Renal cortex interstitium (tissue), 15 donors: ENCODE measurements at places on chromosomes 12 and 14. TPM values are rescaled to one million over a fixed set of nuclear protein-coding genes. Genes with fewer than 3 reads are reported as not detected.
A peak's percentile ranks its signal among the peaks of the same experiment; 100 is the strongest.

The VRTN gene
- not detected for polyA plus RNA-seq

The NTF3 gene
- 5.5 TPM for polyA plus RNA-seq

The SPIC gene
- not detected for polyA plus RNA-seq

The TPH2 gene
- 0.09 TPM for polyA plus RNA-seq

The CEBPE gene
- 0.16 TPM for polyA plus RNA-seq

The TCL1B gene
- 0.42 TPM for polyA plus RNA-seq

DNA sequence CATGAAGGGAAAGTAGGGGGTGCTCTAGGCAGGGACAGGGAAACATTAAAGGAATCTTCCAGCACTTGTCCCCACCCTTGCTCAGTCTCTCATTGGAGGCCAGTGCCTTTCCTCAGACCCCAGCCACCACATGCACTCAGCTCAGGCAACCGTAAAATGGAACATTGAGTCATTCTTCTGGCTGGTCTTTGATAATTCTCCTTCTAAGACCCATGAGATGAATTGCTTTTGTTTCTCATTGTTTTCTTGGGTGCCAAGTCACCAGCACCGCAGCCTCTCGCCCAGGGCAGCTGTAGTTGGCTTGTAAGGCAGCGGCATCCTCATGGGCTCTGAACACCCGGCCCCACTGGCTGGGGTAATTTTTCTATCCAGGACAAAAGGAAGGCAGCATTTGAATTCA lies 108.2 kb downstream of the PHETA1 start:
- DNase-seq: no peak

GRCh38 chr12:1497161-1497560 lies 97.2 kb downstream of the FBXL14 start:
- no peak for DNase-seq

DNA sequence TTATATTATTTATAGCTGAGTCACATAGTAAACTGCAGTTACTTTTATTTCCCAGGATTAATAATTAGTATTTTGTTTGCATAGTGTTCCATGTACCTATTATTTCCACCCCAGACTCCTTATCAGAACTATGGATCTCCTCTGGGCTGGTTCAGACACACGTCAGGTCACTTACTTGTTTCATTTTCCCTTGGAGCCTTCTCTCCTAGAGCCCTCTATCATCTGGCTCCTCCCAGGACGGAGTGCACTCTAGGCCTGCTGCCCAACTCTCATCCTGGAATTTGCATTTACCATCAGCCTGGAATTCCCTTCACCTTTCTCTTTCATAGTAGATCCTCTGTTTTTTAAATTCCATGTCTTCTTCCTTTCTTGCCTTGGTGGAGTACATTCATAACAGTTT lies 28.5 kb upstream of the GALNT16 start:
- no peak for DNase-seq

GRCh38 chr12:56775638-56776037 lies 12.5 kb downstream of the HSD17B6 start:
- DNase-seq: no peak

- no peak for DNase-seq
Observed at GRCh38 chr14:99422228-99423010, 58.2 kb downstream of the SETD3 start.

- DNase-seq: no peak
Observed at GRCh38 chr12:89210277-89210676, 142.0 kb downstream of the DUSP6 start.

DNA sequence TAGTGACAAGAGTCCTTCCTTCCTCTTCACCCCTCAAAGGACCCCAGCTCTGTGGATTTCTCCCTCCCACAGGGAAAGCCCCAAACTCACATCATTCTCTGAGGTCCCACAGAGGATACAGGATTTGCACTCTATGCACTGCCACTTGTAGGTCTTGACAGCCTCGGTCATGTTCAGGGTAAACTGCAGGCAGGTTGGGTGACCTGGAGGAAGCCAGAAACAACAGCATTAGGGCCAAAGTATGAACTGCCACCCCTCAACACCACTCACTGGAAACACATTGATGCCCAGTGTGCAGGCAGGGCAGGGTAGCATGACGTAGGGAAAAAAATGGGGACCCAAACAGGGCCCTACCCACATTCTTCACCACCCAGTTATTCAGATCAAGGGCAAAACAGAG lies 264.4 kb downstream of the DPF3 start:
- DNase-seq: no peak

DNA sequence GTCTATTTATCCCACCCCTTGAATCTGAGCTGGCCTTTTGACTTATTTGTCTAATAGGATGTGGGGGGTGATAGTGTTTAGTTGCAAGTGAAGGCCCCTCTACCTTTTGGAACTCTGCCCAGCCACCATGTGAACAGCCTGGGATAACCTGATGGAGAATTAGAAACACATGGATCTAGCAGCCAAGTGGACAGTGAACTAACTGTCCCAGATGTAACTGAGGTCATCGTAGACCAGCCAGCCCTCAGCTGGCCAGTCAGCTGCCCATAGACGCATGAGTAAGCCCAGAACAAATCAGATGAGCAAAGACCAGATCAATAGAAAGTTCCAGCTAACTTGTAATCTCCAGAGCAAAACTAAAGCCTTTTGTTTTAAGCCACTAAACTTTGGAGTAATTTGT lies 19.0 kb downstream of the KLRB1 start:
- peak; percentile 9 for DNase-seq

DNA sequence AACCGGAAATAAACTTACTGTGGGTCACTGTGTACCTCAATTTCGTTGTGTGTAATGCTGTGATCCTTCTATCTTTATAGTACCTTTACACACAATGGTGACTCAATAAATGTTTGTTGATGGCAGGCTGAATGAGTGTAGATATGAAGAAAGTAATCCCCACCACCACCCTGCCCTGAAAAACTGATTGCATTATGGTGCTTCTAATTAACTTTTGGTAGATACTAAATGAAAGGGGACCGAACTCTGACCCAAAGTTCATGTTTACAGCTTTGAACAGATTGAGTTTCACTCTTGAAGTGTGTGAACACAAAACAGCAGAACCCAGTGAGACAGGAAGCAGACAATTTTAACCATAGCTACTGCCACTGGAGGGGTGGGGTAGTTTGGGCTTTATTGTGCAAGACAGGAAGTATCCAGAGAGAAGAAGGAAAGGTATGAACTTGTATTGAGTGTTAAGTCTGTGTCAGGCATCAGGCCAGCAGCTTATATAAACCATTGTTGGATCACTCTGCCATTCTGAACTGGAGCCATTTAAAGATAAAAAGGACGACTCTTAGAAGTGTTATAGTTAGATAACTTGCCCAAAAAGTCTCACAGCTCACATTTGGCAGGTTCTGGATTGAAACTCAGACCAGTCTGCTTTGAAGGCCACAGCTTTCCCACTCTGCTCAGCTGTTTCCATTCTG lies 197.0 kb upstream of the AMIGO2 start:
- peak; percentile 1 for DNase-seq

DNA sequence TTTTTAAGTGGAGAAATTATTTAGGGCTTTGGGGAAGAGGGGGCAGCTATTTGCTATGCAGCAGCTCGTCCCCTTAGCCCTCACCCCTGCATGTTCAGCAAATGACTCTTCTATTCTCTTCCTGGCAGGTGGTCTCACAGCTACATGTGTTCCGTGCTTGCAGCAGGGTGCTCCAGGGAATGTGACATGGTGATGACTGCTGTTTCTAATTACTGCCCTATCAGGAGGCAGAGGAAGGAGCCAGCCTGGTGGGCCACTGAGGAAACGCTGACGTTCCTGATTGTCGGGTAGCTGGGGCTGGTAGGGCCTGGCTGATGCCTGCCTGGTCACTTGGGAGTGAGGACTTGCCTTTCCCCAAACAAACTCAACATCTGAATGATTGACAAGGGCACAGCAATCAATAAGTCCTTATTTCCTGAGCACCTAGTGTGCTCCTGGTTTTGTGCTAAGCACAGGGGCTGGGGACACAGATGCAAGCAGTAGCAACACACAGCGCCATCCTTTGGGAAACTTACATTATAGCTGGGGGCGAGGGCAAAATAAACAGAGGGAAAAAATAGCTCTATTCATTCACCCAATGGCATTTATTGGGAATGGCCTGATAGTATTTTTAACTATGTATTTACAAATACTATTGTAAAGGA lies 377.8 kb downstream of the FUT8 start:
- DNase-seq: no peak

DNA sequence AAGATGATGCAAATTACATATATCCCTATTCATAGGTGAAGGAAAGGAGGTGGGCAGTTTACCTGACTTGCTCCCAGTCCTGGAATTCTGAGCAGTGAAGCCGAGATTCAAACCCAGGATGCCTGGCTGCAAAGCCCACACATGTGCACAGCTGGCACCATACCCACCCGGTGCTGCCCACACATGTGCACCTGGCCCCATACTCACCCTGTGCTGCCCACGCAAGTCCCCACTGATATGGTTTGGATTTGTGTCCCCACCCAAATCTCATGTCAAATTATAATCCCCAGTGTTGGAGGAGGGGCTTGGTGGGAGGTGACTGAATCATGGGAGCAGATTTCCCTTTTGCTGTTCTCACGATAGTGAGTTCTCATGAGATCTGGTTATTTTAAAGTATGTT lies 179.2 kb upstream of the C14orf180 start:
- DNase-seq: no peak

GRCh38 chr12:38144601-38145436 lies 171.8 kb upstream of the ALG10B start:
- no peak for DNase-seq

DNA sequence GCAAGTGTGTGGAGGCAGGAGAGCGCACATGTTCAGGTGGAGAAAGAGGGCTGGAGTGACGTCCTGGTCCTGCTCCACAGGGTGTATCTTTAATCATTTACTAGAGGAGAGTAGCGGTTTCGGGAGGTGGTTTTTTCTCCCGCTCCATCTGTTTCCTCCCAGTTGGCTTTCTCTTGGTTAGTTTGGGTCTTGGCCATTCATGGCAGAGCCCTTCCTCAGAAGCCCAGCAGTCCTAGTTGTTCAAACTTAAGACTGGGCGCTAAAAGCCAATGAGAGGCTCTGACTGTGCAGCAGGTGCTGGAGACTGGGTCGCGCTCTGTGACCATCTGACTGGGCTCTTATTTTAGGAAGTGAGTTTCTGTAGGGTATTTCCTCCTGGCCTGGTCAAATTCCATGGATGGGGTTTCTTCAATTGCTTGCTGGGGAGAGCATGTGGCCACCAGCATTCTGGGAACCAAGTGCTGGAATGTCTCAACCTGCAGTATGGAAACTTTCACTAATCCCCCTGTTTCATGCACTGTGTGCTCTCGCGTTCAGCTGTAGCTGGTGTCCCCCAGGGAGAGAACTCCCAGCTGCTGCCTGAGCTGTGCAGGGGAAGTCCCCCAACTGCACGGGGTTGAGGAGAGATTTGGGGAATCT lies 27.4 kb upstream of the TSPAN9 start:
- DNase-seq: no peak

GRCh38 chr12:89414851-89415250 lies 62.5 kb upstream of the DUSP6 start:
- DNase-seq: no peak

DNA sequence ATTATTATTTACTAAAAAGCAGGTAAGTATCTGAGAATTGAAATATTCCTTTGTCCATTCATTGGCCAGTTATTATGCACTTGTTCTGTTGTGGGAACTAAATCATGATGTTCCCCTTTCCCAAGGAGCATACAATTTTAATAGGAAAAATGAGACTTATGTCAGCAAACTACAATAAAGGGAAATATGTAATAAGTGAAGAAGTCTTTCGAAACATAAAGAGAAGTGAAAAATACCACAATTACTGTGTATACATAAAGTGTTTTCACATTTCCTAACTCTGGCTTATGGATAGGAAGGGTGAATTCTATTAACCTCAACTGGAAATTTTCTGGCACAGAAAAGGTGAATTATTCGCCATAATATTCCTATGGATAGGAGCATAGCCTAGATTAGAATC lies 78.4 kb upstream of the DNM1L start:
- no peak for DNase-seq

GRCh38 chr14:60249321-60250256 lies 568 bp downstream of the PPM1A start:
- peak; percentile 71 for DNase-seq

DNA sequence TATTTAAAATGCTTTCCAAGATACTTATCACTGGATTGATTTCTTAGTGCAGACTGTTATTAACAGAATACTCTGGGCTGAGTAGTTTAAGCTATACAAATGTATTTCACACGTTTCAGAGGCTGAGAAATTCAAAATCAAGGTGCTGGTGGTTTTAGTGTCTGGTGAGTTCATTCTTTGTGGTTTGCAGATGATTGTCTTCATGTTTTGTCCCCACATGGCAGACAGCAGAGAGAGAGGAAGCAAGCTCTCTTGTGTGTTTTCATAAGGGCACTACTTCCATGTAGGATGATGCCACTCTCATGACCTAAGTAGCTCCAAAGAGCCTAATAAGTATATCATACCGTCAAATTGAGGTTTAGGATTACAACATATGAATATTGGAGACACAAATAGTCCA lies 1348.9 kb upstream of the FLRT2 start:
- DNase-seq: no peak

- no peak for DNase-seq
Observed at GRCh38 chr14:94372021-94372605, 16.3 kb downstream of the SERPINA1 start.

DNA sequence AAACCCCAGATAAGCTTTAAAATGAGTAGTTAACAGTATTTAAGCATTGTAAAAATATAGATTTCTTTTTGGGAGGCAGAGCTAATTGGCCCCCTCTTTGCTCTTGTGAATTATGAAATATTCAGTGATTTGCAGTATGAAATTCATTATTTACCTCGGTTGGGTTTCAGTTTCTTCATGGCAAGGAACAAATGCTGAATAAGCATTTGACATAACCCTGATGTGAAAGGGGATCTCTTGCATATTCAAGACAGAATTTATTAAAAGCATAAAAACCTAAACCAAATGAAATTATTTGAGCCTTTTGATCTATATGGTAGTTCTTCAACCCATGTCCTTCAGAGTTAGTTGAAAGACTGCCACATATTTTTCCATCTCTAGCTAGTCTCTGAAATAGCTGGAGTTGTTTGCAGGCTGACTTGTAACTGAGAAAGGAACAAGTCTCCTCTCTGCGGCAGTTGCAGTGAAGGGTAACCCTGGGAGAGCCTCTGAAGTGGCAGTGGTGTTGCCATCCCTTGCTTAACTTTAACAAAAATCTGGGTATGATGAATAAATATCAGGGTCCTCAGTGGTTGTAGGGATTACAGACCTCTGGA lies 690 bp downstream of the AKAP6 start:
- DNase-seq: no peak

GRCh38 chr14:33404964-33405574 lies 466.4 kb downstream of the NPAS3 start:
- no peak for DNase-seq

GRCh38 chr12:128365651-128366231 lies 98.8 kb downstream of the TMEM132C start:
- DNase-seq: no peak

DNA sequence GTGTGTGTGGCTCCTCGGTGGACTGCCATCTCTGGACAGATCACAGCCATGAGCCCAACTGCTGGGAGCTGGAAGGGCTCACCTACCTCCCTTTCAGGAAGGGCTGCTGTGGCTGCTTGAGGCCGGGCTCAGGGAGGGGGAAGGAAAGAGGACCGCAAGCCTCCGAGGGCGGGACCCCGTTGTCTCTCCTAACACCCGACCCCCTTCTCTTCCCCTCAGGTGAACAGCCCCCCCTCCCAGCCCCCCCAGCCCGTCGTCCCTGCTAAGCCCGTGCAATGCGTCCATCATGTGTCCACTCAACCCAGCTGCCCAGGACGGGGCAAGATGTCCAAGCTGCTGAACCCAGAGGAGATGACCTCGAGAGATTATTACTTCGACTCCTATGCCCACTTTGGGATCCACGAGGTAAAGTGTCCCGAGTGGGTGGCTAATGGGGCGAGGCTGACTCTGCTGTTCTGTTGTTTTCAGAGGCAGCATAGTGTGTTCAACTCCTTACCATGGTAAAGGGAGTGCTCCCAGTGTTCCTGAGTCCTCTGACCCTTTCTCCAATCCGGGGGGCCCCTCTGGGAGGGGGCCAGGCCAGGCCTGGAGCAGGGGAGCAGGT lies 49.5 kb downstream of the PRMT8 start:
- DNase-seq: no peak
